MM.1S (cell line): ENCODE measurements at places on chromosomes 7 and 10.
A peak's percentile ranks its signal among the peaks of the same experiment; 100 is the strongest.

DNA sequence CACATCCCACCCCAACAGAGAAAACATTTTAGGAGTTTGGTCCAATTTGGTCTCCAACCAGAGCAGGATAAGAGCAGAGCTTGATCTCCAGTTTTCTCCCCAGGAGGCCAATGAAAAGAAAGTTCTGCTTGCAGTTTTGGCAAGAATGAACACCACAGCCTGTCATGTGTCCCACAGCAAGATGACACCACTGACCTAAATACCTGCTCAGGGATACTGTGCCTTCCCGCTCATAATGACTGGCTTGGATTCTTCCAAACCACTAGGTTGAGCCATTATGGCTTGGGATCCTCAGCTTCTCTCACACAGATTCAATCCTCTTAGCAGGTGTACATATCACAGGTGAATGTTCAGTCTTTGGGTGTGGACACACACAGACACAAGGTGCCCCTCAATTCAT, 53.3 kb downstream of the C10orf90 start:
- DNase-seq: no peak

DNA sequence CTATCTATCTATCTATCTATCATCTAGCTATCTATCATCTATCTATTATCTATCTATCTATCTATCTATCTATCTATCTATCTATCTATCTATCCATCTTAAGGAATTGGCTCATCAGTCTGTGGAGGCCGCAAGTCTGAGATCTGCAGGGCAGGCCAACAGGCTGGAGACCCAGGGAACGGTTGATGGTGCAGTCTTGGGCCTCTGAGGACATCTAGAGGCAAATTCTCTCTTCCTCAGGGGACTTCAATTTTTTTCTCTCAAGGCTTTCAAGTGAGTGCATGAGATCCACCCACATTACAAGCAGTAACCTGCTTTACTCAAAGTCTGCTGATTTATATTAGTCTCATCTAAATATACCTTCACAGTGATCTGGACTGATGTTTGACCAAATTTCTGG, 197.0 kb downstream of the GLRX3 start:
- DNase-seq: no peak

DNA sequence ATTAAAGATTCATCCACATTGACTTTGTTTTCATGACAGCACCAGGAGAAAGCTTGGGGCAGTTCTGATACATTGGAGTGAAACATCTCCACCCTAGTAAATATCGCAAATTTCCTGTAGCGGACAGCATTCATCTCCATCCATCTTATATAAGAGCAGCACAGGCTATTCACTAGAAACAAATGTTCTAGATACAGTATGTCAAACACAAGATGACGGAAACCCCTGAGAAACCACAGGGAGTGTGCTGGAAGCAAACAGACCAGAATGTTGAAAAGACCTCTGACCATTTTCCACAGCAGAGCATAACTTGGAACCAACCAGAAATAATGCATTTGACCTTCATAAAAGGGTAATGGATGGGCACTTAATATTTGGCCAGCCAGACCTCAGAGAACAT, 343.9 kb downstream of the SORCS1 start:
- no peak for DNase-seq

DNA sequence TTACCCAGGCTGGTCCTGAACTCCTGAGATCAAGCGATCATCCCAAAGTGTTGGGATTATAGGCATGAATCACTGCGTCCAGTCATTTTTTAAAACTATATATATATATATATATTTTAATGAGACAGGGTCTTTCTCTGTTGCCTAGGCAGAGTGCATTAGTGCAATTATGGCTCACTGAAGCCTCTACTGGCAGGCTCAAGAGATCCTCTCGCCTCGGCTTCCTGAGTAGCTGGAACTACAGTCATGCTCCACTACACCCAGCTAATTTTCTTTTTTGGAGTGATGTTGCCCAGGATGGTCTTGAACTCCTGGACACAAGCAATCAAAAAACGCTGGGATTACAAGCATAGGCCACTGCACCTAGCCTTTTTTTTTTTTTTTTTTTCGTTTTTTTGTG, 55.3 kb upstream of the KAT6B start:
- DNase-seq: no peak

- DNase-seq: peak; percentile 39
Observed at GRCh38 chr10:98446151-98446660, 529 bp downstream of the HPS1 start.

DNA sequence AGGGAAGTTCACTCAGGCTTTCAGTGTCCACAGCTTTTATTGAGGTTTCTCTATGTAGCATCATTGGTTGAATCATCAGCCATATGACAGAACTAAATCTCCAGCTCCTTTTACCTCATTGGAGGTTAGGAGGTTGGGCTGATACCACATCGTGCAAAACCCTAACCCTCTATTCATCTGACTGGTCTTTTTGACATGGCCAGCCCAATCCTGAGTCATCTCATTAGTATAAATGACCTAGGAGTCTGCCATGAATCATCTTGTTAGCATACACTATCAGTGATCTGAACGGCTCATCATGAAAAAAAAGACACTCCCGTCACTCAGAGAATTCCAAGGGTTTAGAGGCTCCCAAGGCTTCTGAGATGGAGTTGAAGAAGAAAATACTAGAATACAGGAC, 669.8 kb upstream of the POT1 start:
- no peak for DNase-seq

- DNase-seq: no peak
Observed at GRCh38 chr7:80124526-80125264, 9.9 kb upstream of the GNAI1 start.

GRCh38 chr7:128672927-128673517, 930 bp downstream of the GARIN1A start:
- DNase-seq: no peak

DNA sequence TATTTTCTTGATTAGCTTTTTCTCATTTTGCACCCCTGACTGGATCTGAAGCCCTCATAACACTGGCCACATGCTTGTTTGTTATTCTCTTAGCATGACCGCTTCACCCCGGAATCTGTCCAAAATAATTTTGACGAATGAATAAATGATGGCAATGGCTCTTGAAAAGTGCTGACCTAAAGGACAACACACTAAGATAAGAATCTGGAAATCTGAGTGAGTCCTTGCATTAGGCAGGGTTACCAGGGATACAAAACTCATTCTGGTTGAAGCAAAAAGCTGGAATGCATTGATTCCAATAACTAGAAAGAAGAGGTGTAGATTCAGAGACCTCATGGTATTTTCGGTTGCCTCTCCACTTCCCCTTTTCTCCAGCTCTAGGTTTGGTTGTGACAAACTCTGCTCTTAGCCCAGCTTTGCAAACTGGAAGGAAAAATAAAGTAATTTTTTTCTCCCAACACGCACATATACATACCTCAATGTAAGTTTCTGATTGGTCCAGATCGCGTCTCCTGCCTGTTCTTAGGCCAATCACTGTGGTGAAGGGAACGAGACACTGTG, 157.4 kb downstream of the SKIDA1 start:
- no peak for DNase-seq

- no peak for DNase-seq
Observed at GRCh38 chr7:16954321-16954720, 72.5 kb upstream of the AGR3 start.

- DNase-seq: no peak
Observed at GRCh38 chr10:78630944-78631838, 437.6 kb upstream of the ZMIZ1 start.

DNA sequence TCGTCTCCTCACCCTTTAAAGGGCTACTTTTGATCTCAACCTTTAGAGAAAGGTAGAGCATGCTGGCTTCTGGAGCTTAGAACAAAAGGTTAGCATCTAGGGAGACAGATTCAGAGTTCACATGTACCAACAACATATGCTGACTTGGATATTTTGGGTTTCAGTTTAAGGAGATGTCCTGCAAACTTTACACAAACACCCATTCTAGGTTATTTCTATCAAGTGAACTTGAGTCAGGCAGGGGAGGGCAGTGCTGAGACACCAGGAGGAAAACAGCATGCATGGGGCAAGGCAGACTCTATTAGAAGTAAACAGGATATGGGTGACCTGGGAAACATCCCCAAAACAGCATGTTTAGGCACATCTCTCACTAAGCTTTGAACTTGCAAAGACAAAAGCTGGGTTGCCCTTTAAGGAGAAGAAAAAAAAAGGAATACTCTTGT, 43.8 kb downstream of the ARL4A start:
- peak; percentile 78 for DNase-seq

DNA sequence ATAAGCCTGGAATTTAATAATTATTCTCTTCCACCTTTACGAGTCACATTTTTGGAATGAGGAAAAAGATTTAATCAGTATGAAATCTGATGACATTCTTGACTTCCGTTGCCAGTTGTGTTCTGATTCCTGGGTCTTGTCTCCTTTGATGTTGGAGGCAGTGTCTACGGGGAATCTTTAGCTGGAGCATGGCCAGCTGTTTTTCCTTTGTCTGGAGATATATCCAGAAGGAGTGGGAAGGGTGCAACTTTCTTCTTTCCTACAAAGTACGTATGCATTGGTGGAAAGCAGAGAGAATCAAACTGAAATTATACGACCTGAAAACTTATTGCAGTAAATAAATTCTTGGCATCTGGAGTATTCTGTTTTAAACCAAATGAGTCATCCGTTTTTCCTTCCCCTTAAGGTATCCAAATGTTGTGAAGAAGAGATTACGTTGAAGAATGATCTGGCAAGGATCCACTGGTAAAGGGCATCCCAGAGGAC, 6.9 kb upstream of the GNG11 start:
- DNase-seq: no peak

GRCh38 chr7:142412551-142413193, 154.8 kb upstream of the PRSS58 start:
- DNase-seq: peak; percentile 87

DNA sequence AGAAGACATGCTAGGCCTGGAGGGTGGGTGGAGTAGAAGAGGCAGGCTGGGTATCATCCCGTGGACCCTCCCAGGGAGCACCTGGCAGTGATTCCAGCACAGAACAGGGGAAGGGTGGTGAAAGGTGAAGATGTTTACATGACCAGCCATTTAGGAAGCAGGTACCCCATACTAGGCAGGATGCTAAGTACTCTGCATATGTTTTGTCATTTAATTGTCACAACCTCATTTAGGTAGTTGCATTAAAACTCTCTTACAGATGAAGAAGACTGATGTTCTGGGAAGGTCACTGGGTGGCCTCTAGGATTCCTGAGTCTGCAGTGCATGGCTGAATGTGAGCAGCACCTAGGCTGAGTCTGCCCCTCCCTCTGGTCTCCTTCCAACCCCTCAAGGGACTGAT, 15.2 kb downstream of the ITPRIP start:
- DNase-seq: no peak
